ENCODE measurements at places on chromosomes 5 and 9.

- H3K27ac ChIP-seq: no peak overlapping the region
- H3K4me1 ChIP-seq: no peaks in the 10 kb centered on the region
- H3K36me3 ChIP-seq: no peaks in the 10 kb centered on the region
- H3K27me3 ChIP-seq: peaks cover 15% of the 10 kb centered on the region
- no peak overlapping the region for H3K4me3 ChIP-seq
Observed at GRCh38 chr5:53871050-53871449, 310.6 kb downstream of the NDUFS4 start.

DNA sequence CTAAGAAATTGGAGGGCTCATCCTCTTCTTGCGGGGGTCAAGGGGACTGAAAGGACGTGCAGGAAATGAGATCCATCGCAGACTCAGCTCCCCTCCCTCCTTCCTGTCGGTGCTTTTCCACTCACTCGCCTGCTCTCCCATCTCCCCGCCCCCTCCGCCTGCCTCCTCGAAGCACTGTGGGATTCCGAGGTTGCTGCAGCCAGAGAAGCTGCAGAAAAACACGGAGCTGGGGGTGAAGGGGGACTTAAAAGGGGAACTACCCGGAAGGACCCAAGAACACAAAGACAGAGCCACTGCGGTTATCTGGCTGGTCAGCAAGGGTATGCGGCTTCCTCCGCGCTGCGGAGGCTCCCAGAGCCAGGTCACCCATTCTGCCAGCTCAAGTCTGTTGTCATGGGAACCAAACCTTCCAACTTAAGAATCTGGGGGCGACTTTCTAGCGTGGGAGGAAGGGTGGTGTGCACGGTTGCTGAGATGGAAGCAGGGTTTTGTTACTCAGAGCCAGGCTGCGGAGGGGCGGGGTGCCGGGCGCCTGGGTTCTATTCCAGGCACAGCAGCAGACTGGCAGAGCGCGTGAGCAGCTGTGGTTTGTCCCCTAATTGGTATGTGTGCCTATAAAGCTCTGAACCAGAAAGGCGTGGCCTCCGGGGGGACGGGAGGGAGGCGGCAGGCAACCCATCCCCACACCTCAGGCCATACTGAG is 24.9 kb downstream of the PCDHGC5 start:
- DNase-seq: peak; percentile 72
- no peaks in the 10 kb centered on the region for H3K27me3 ChIP-seq
- H3K4me1 ChIP-seq: peaks cover 49% of the 10 kb centered on the region

- DNase-seq: no peak
- no peaks in the 10 kb centered on the region for H3K4me1 ChIP-seq
- no peaks in the 10 kb centered on the region for H3K27me3 ChIP-seq
- H3K27ac ChIP-seq: no peak overlapping the region
- H3K4me3 ChIP-seq: no peak overlapping the region
Observed at GRCh38 chr5:154971501-154971900, 30.6 kb downstream of the MRPL22 start.

DNA sequence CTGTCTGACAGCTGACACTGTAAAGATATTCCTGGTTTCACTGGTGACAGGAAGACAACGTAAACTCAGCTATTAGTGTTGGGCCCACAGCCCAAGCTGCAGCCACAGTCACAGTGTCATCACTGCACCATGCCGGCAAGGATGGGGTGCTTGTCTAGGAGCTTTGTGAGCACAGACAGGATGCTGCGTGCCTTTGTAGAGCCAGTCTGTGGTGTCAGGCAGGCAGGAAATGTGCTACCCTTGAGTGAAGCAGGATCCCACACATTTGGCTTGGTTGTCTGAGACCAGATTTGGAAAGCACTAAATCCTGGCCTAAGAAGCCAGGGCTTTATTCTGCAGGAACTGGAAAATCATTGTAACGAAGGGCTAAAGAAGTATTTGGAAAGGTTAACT is 121.6 kb upstream of the ADAMTS16 start:
- no peak overlapping the region for H3K27ac ChIP-seq
- DNase-seq: no peak
- no peaks in the 10 kb centered on the region for H3K4me1 ChIP-seq
- H3K4me3 ChIP-seq: no peak overlapping the region
- no peaks in the 10 kb centered on the region for H3K36me3 ChIP-seq

GRCh38 chr9:6645355-6646292 is at the start of gene GLDC:
Gene GLDC, minus strand, starts transcription at chr9:6645729. Its CDS starts 230 bp downstream, at chr9:6645499.
- peaks cover 22% of the 10 kb centered on the region for H3K4me1 ChIP-seq
- peak within 1 kb of the TSS; percentile 32 for H3K27ac ChIP-seq
- DNase-seq: peak; percentile 67
- H3K27me3 ChIP-seq: peaks cover 70% of the 10 kb centered on the region

- H3K4me1 ChIP-seq: no peaks in the 10 kb centered on the region
- DNase-seq: no peak
- H3K36me3 ChIP-seq: no peaks in the 10 kb centered on the region
Observed at GRCh38 chr5:60494635-60495034, 205.3 kb downstream of the DEPDC1B start.

GRCh38 chr9:133709015-133709611 is 29.0 kb downstream of the SARDH start:
- H3K27ac ChIP-seq: peak overlapping the region; percentile 56
- H3K4me3 ChIP-seq: no peak overlapping the region
- no peaks in the 10 kb centered on the region for H3K36me3 ChIP-seq
- no peaks in the 10 kb centered on the region for H3K27me3 ChIP-seq

DNA sequence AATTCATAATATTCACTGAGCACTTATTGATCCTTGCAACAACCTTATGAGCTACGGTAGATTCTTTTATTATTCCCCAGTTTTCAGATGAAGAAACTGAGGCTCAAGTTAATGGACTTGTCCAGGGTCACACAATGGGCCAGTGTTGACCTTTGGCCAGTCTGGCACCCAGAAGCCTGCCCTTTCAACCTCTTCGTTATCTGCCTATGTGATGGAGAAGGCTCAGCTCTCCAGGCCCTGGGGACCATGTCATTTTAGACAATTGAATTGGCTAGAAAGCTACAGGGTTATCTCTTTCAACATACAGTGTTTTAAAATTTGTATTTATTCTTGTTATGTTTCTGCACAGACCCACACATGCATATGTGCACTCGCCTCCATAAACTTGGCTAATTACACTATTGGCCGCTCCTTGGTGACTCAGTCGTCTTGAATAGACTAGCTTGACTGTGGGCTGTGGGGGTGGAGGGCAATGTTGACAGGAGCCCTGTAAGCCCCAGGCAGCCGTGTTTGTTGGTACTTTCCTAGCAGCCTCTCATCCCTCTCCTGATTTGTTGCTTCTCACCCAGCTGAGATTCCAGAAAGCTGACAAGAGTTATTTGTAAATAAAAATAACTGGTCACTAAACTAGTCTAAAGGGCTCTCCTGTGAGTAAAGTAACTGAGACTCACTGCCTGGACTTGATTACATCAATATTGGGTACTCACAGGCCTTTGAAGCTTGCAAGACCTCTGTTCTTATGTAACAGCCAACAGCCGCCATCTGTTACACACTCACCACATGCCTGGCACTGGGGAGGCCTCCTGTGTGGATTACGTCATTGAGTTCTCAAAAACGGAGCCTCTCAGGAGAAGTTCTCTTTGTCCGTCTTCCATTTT is 8.5 kb upstream of the ANGPTL2 start:
- H3K4me3 ChIP-seq: no peak overlapping the region
- no peak for DNase-seq
- H3K4me1 ChIP-seq: no peaks in the 10 kb centered on the region
- peaks cover 2% of the 10 kb centered on the region for H3K27me3 ChIP-seq
- no peaks in the 10 kb centered on the region for H3K36me3 ChIP-seq
- no peak overlapping the region for H3K27ac ChIP-seq
